Cardiac muscle cell (in vitro differentiated cells and primary cell): ENCODE measurements at places on chromosomes 16 and 17. TPM values are rescaled to one million over a fixed set of nuclear protein-coding genes. Genes with fewer than 3 reads are reported as not detected.

- no peaks in the 10 kb centered on the region for H3K4me1 ChIP-seq
- no peak overlapping the region for H3K27ac ChIP-seq
- no peak for DNase-seq
- H3K27me3 ChIP-seq = no peaks in the 10 kb centered on the region
Observed at GRCh38 chr16:11449716-11450115, 104.5 kb downstream of the RMI2 start.

GRCh38 chr17:78568494-78569115, 8.6 kb downstream of the DNAH17 start:
- no peak overlapping the region for H3K27ac ChIP-seq
- H3K4me3 ChIP-seq = no peak overlapping the region
- peak; percentile 68 for DNase-seq
- no peaks in the 10 kb centered on the region for H3K27me3 ChIP-seq

GRCh38 chr17:49575679-49576087, at the start of gene NXPH3:
Gene NXPH3, plus strand, starts transcription at chr17:49575871. Its CDS starts 349 bp downstream, at chr17:49576220.
- H3K4me3 ChIP-seq = peak within 1 kb of the TSS; percentile 63
- H3K36me3 ChIP-seq = no peaks in the 10 kb centered on the region
- peaks cover 31% of the 10 kb centered on the region for H3K27me3 ChIP-seq
- peaks cover 4% of the 10 kb centered on the region for H3K4me1 ChIP-seq
- peak; percentile 85 for DNase-seq

DNA sequence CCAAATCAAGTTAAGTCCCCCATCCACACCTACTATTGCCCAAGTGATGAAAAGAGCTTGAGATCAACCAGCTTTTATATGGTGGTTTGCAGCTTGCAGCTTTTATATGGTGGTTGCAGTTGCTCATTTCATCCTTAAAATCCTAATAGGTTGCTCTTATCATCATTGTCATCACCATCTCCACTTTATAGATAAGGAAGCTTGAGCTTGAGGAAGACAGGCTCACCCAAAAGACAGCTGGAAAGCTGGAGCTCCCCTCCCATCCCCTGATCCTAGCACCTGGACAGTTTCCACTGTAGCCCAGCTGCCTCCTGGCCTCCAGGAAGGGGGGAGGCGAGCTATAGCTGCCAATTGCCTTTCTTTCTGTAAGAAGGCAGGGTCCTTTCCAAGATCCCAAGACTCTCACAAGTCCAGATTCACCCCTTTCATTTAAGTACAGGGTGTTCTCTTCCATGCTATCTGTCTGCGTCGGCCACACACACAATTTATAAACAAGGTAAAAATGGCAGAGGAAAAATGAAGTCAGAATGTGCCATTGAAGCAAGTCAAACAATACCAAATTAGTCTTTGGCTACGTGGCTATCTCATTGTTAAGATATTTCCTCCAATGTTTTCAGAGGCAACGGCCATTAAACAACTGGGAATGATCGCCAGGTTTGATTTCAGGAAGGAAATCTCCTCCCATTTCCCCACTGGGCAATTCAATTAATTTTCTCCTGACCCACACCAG, 63.3 kb downstream of the PECAM1 start:
- no peak overlapping the region for H3K4me3 ChIP-seq
- no peaks in the 10 kb centered on the region for H3K27me3 ChIP-seq
- no peaks in the 10 kb centered on the region for H3K36me3 ChIP-seq
- DNase-seq = peak; percentile 93
- H3K4me1 ChIP-seq = peaks cover 5% of the 10 kb centered on the region

TPSD1 gene
- total RNA-seq = not detected in 2 replicates

RPS2 gene
- total RNA-seq = 2,958 and 3,550 TPM in 2 replicates
